ENCODE measurements at places on chromosomes 2 and 18.

GRCh38 chr2:95301876-95302641 is 4.9 kb downstream of the KCNIP3 start:
- DNase-seq: no peak

DNA sequence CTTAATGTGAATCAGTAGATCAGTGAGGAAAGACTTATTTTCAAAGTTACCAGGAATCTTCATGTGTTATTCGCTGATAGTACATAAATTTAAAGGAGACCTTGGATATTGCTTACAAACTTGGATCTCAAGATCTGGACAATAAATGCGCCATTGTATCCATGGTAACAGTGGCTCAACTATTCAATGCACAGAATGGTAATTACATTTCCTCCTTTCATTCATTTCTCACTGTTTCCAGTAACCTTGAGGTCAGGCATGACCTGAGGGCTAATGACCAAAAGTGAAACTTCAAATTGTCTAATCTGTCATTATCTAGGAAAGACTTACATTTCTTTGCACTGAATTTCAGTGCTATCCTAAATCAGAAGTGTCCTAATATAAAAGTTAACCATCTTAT is 8.1 kb downstream of the LRP2 start:
- DNase-seq: no peak

- DNase-seq: peak; percentile 40
Measured at GRCh38 chr2:237411683-237412423, 2.1 kb downstream of the COL6A3 start.

- DNase-seq: no peak
Measured at GRCh38 chr2:114218383-114218782, 224.1 kb upstream of the DPP10 start.

DNA sequence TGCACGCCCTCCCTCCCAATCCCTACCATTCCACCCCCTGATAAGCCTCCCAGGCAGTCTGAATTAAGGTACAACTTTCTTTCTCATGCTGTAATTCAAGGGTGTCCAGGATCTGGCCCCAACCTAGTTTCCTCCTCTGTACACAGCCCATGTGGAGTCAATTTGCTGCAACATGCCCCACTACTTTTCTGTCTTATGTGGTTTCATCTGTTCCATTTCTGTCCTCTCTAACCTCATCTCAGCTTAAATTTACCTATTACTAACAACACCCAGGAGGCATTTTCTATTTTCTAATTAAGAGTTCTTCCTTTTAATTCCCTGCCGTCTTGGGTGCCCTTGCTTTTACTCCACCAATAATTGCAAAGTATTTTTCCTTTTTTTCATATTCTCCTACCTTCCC is 10.0 kb downstream of the PPP4R1 start:
- no peak for DNase-seq

DNA sequence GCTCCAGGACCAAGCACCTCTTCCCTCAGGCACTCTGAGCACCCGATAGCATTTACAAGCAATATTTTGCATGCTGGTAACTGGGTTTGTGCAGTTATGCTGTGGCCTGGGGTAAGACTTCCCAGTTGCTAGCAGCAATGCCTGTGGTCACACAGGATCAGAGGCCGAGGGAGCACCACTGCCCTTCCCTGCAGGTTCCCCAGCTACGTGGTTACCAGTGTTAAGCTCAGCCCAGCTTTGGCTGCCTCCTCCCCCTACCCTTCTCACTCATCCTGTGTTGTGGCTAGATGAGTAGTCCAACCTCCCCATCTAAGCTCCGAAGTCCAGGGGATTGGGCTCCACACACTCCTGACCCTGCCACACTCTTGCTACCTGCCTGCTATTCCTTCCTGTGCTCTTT is 141.1 kb downstream of the CELF4 start:
- DNase-seq: no peak

DNA sequence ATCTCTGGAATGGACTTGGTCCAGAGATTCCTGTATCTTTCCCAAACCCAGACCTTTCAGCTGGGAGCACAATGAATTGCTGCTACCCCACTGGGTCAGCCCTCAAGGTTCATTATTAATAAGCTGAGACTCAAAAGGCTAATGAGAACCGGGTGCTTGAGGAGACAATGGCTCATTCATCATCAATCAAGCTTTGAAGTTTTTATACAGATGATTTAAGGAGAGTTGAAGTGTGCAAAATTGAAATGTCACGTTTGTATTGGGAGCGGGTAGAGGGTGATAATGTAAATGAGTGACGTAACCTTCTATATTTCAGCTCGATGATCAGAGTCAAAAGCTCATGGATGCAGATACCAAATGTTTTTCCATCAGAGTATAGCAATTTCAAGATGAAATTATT is 744.9 kb downstream of the ERBB4 start:
- no peak for DNase-seq

GRCh38 chr18:38606841-38607240 is 1041.2 kb upstream of the CELF4 start:
- no peak for DNase-seq

GRCh38 chr2:225274751-225275150 is 124.8 kb upstream of the NYAP2 start:
- no peak for DNase-seq

DNA sequence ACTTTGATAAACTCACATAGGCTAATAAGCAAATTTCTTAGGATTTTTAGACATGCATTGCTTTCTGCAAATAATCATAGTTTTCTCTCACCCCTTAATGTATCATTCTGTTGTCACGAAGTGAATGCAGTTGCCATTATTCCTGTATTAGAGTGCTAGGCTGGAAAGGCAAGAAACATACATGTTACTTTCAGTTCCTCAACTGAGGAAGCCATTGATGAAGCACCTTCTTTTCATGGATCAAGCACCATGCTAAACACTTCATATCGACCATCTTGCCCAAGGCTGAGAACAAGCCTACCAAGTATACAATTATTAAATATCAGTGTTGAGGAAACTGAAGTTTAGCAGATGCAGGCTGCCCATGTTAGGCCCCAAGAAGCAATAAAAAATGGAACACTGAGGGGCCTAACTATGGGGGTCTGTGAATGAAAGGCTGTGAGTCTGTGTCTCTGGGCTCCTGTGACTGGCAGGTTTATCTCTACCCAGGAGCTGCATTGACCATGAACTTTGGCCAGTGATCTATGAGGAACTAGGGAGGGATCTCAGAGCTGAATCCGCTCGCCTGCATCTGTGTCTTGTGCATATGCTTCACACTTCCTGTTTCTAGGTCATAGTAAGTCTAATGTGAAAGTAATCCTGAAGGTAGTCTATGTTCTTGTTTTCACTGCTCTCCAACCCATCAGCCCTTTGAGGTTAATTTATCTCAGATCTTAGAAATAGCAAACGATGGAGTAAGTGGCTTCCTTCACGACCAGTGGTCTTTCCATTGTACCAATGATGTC is 16.0 kb upstream of the TSPYL6 start:
- no peak for DNase-seq

DNA sequence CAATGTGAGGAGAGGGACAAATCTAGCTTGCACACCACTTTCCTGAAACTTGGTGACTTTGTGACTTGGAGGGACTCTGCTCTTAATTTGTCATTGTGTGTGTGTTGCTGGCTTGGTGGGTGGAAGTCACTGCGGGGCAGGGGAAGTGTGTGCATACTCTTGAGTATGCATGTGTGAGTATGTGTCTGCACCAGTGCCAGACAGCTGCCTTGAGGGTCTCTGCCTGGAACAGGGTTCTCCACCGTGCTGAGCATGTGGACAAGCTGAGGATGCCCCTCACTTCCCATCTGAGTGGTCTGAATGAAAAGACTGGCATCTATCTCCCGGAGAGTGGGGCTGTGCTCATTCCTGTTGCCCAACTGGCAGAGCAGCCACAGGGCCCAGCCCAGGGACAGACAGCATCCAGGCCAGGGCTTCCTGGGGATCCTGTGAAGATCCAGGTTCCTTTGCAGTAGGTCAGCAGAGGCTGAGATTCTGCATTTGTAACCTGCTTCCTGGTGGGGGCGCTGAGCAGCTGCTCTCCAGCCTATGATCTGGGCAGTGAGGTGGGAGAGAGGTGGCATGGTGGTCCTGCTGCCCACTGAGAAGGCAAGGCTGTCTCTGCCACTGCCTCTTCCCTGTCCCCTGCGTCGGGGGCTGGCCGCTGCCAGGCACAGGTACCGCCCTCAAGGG is 138.9 kb upstream of the HAAO start:
- no peak for DNase-seq

DNA sequence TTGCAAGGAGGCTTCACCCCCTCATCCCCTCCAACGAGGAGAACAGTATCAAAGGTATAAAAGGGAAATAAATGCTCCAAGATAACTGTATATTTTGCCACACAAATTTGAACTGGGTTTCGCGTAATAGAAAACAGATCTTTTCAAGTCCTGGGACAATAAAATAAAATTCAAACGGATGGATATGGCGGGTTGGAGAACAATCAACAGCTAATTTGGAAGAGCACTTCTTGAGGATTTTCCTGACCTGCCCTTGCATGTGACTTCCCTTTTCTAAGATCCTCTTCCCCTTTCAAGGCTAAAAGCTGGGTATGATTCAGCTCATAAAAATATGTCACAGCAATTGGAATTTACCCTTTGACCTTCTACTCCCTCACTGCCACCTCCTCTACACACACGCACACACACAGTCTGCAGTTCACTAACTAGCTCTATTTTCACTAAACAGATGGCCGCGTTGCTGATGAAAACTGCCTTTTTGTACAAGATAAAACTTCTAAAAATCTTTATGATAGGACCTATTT is 386.9 kb downstream of the FIGN start:
- no peak for DNase-seq

- DNase-seq: no peak
Measured at GRCh38 chr2:20619624-20620024, 31.3 kb downstream of the HS1BP3 start.

GRCh38 chr2:224968051-224968450 is 74.2 kb downstream of the DOCK10 start:
- no peak for DNase-seq

DNA sequence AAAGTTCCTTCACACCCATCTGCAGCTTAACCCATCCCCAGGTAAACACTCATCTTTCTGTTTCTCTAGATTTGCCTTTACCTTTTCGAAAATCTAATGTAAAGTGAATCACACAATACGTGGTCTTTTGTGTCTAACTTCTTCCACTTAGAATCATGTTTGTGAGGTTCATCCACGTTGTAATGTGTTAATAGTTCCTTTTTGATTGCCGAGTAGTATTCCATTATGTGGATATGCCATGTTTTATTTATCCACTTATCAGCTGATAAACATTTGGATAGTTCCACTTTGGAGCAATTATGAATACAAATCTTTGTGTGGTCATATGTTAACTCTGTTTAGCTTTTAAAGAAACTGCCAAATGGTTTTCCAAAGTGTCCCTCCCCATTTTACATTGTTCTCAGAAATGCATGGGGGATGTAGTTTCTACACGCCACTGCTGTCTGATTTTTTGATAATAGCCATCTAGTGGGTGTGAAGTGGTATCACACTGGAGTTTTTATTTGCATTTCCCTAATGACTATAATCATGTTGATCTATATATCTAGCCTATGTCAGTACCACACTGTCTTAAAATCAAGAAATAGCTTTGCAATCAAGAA is 22.3 kb downstream of the PECR start:
- no peak for DNase-seq

- DNase-seq: no peak
Measured at GRCh38 chr2:205505371-205505770, 176.9 kb upstream of the NRP2 start.

DNA sequence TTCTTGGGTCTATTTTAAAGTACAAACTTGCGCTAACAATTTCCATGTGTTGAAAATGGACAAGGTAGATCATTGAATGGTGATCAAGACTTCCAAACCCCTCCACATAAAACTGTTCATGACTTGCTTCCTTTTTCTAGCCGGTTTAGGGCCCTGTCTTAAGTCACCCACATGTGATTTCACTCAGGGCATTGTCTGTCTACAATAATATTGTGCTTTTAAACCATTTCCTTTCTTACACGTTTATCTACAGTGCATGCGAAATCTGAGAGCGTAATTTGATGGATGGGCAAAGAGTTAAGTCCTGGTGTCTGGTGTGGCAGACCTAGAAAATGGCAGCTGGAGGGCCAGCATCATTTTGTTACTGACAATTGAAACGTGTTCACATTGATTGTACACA is 2.0 kb upstream of the ZNF516 start:
- DNase-seq: no peak
